ENCODE measurements at places on chromosomes 3 and 15.

DNA sequence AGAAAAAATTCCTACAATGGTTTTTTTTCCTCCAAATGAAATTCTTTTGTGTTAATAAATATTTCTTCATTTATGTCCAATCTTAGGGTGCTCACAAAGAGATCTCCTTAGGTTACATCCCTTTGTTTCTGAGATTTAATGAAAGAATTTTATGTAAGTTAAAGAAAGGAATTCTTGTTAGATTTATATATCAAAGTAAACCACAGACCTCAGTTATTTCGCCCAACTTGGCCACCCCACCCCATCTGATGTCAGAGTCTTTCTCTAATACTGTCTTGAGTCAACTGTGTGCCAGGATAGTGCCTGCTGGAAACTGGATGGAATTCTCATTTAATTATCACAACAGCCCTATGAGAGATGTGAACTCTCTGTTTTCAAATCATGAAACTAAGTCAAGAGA lies 259.9 kb downstream of the OPA1 start:
- H3K27me3 ChIP-seq: no peaks in the 10 kb centered on the region
- H3K36me3 ChIP-seq: no peaks in the 10 kb centered on the region
- H3K4me1 ChIP-seq: peaks cover 15% of the 10 kb centered on the region
- no peak overlapping the region for H3K4me3 ChIP-seq
- DNase-seq: no peak
- H3K27ac ChIP-seq: no peak overlapping the region

GRCh38 chr3:100030346-100030745 lies 84.0 kb downstream of the FILIP1L start:
- peak overlapping the region; percentile 46 for H3K27ac ChIP-seq
- H3K27me3 ChIP-seq: no peaks in the 10 kb centered on the region

GRCh38 chr3:115085197-115085865 lies 61.8 kb downstream of the ZBTB20 start:
- no peak for DNase-seq
- no peaks in the 10 kb centered on the region for H3K36me3 ChIP-seq
- no peak overlapping the region for H3K4me3 ChIP-seq
- H3K27me3 ChIP-seq: no peaks in the 10 kb centered on the region

- H3K27me3 ChIP-seq: no peaks in the 10 kb centered on the region
- no peak within 1 kb of the TSS for H3K27ac ChIP-seq
- H3K4me3 ChIP-seq: no peak within 1 kb of the TSS
- H3K4me1 ChIP-seq: peaks cover 2% of the 10 kb centered on the region
These were observed at the start of gene ADAMTSL3 for GRCh38 chr15:83653639-83654378. Gene ADAMTSL3 (plus strand): TSS chr15:83654123. CDS start chr15:83655762, 1,639 bp downstream.

DNA sequence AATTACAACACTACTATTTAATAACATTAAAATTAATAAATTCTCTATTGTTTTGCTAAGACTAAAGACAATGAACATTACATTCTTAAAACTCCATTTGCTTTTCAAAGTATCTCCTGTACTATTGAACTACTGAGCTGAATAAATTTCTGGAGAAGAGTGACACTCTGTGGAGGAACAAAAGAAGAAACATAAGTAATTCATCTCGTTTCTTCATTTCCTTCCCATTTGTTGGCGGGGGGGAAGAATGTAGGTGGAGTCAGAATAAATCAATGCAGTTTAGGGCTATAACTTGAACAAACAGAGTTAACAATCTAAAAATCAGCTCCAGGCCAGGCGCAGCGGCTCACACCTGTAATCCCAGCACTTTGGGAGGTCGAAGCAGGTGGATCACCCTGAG lies 32.7 kb downstream of the EFHB start:
- H3K36me3 ChIP-seq: no peaks in the 10 kb centered on the region
- no peaks in the 10 kb centered on the region for H3K27me3 ChIP-seq
- H3K4me3 ChIP-seq: no peak overlapping the region
- H3K4me1 ChIP-seq: no peaks in the 10 kb centered on the region
- DNase-seq: no peak

DNA sequence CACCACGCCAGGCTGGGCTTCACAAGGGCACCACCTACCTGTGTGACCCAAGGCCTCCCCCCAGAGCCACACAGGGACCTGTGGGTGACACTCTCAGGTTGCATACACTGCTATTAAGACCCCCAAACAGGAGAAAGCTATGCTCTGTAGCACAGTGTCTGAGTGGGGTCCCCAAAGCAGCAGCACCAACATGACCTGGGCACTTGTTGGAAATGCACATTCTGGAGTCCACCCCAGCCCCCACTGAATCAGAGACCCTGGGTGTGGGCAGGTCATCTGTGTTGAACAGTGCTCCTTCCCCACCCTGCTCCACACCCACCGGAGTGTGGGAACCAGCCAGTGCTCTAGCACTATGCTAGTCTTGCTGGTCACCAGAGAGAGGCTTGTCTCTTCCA lies 76.1 kb downstream of the ADAMTS17 start:
- H3K4me3 ChIP-seq: no peak overlapping the region
- H3K27me3 ChIP-seq: no peaks in the 10 kb centered on the region

DNA sequence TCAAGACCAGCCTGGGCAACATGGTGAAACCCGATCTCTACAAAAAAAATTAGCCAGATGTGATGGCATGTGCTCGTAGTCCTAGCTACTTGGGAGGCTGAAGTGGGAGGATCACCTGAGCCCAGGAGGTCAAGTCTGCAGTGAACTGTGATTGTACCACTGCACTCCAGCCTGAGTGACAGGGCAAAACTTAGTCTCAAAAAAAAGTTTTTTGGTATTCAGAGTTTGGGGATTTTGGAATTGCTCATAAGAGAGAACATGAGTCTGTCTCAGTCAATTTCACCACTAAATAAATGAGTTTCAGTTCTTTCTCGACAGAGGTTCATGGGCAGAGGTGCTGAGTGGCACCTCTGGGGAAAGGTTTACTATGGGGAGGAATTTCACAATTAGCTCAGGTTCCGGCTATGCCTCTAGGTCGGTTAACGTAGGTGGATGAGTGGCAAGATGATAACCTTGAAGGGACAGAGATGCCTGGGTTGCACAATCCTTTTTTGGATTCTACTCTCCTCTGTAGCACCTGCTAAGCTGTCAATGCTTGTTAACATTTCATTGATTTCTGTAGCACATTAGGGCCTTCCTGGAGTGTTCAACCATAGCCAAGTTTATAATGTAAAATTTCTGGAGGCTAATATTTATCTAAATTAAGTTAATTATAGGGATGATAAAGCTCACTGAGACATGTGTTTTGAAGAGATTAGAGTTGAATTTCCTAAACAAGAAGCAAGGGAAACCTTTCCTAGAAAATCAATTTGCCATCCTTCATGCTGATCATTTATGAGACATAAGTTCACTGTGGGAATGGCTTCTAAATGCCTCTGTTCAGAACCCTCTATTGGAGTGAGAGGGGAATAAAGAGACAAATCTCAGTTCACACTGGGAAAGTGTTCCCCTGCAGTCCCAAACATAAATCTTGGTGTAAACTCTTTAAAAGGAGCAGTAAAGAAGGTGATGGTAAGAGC lies 37.4 kb upstream of the DCP1A start:
- no peak overlapping the region for H3K27ac ChIP-seq
- no peaks in the 10 kb centered on the region for H3K4me1 ChIP-seq
- DNase-seq: no peak
- H3K27me3 ChIP-seq: no peaks in the 10 kb centered on the region
- H3K36me3 ChIP-seq: no peaks in the 10 kb centered on the region

- peak; percentile 42 for DNase-seq
- H3K27ac ChIP-seq: no peak within 1 kb of the TSS
- H3K4me3 ChIP-seq: peak within 1 kb of the TSS; percentile 79
- peaks cover 3% of the 10 kb centered on the region for H3K27me3 ChIP-seq
- peaks cover 27% of the 10 kb centered on the region for H3K4me1 ChIP-seq
These were observed at the start of gene SLC38A3 for GRCh38 chr3:50204804-50205412. Gene SLC38A3 (plus strand): TSS chr3:50205271. CDS start chr3:50214200, 8,929 bp downstream.

DNA sequence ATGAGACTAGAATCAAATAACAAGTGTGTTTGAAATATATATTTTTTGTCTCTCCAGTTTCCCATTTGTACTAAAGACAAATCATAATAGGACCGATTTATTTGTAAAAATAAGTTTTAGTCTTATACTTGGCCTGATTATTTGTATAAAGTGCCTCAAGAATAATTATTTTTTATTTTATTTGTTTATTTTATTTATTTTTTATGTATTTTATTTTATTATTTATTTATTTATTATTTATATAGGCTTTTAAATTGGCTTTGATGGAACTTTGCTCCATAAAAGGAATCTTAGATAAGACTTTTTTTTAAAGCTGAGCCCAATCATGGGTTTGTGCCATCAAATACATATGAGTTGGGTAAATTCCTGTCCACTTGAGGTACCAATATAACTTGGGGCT lies 22.2 kb upstream of the ZNF80 start:
- no peaks in the 10 kb centered on the region for H3K4me1 ChIP-seq
- no peaks in the 10 kb centered on the region for H3K27me3 ChIP-seq
- H3K36me3 ChIP-seq: no peaks in the 10 kb centered on the region
- DNase-seq: no peak

DNA sequence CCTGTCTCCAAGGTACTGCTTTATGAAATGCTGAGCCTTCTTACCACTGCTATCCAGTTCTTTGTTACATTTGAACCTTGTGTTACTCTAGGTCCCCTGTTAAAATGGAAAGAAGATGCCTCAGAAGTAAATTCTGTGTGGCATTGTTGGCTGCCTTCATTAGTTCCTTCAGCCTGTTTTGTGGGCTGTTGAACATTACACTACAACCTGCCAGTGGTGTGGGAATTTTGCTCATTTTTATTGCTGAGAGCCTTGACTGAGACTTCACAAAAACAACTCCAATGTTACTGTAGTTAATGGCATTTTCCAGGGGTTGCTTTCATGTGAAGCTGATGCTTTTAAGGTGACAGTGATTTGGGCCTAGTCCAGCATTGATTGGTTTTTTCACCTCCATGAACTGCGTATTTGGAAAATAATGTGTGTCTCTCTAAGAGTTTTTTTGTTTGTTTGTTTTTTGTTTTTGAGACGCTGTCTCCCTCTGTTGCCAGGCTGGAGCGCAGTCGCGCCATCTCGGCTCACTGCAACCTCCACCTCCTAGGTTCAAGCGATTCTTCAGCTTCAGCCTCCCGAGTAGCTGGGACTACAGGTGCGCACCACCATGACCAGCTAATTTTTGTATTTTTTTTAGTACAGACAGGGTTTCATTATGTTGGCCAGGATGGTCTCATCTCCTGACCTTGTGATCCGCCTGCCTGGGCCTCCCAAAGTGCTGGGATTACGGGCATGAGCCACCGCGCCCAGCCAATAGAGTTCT lies 4.3 kb downstream of the MAPK6 start:
- H3K4me1 ChIP-seq: peaks cover 7% of the 10 kb centered on the region
- no peak for DNase-seq
- no peak overlapping the region for H3K27ac ChIP-seq
- no peaks in the 10 kb centered on the region for H3K27me3 ChIP-seq

GRCh38 chr15:56244038-56244810 lies 545 bp upstream of the RFX7 start:
- peak; percentile 96 for DNase-seq
- no peaks in the 10 kb centered on the region for H3K27me3 ChIP-seq
- H3K4me1 ChIP-seq: peaks cover 4% of the 10 kb centered on the region
- H3K4me3 ChIP-seq: peak overlapping the region; percentile 93
- H3K36me3 ChIP-seq: peaks cover 11% of the 10 kb centered on the region
- H3K27ac ChIP-seq: peak overlapping the region; percentile 80

GRCh38 chr3:74332165-74332564 lies 282.3 kb downstream of the CNTN3 start:
- no peaks in the 10 kb centered on the region for H3K4me1 ChIP-seq
- H3K36me3 ChIP-seq: no peaks in the 10 kb centered on the region
- H3K4me3 ChIP-seq: no peak overlapping the region
- no peaks in the 10 kb centered on the region for H3K27me3 ChIP-seq

- H3K4me1 ChIP-seq: peaks cover 3% of the 10 kb centered on the region
- no peak overlapping the region for H3K27ac ChIP-seq
- DNase-seq: no peak
- no peak overlapping the region for H3K4me3 ChIP-seq
- H3K36me3 ChIP-seq: no peaks in the 10 kb centered on the region
These were observed 2.5 kb downstream of the PLD1 start for GRCh38 chr3:171807806-171808205.
